ENCODE measurements at places on chromosomes 5 and 9.

DNA sequence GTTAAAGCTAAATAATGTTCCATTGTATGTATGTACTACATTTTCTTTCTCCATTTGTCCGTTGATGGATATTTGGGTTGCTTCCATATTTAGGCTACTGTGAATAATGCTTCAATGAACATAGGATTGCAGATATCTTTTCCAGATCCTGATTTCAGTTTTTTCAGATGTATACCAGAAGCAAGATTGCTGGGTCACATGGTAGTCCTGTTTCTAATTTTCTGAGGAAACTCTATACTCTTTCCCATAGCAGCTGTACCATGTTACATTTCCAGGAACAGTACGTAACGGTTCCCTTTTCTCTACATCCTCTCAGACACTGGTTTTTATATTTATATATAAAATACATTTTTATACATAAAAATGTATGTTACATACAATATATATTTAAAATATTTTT, 121.8 kb downstream of the GCNT1 start:
- DNase-seq, result no peak

DNA sequence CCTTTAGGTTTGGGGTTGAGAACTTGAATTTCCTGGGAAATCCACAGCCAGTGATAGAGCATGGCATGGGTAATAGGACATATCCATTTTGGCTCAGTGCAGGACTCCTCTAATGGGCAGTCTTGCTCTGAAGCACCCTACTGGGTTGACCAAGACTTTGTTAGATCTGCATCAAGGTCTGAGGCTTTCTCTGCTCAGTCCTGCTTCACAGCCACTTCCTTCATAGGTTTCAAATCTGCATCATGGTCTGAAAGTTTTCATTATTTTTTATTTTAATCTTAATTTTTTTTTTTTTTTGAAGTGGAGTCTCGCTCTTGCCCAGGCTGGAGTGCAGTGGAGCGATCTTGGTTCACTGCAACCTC, 36.5 kb downstream of the KIF2A start:
- DNase-seq, result no peak

DNA sequence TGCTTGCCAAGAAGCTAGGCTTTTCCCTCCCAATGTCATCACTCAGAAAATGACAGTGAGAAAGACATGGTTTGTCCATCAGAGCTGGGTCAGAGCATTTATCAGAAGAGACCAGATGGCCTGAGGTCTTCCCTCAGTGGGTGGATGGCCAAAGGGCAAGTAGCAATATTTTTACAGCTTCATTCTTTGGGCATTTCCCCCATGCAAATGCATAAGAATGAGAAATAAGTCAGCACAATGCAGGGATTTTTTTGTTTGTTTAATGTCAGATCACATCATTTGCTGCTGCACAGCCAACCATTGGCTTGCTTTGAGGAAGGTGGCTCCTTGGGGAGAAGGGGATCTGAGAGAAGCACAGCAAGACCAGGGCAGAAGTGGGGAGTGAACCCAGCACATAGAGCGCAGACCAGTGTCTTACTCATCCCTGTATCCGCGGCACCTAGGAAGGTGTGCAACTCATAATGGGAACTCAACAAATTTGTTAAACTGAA, 209.6 kb downstream of the SEMA6A start:
- DNase-seq, result no peak

DNA sequence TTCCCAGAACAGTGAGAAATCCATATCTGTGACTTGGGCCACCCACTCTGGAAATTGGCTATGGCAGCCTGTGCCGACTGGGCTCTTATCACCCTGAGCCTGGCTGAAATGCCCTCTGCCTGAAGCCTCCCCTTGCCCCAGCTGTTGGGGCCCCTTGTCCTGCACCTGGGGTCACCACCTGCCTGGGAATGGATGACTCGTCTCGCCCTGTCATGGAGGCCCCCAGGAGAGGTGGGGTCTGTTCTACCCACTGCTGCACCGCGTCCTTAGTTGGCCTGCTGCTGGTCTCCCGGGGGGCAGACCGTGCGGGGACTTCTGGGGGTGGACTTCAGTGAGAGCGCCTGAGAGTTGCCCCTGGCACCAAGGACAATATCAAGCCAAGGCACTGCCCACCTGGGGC, 46.6 kb upstream of the COL5A1 start:
- no peak for DNase-seq

DNA sequence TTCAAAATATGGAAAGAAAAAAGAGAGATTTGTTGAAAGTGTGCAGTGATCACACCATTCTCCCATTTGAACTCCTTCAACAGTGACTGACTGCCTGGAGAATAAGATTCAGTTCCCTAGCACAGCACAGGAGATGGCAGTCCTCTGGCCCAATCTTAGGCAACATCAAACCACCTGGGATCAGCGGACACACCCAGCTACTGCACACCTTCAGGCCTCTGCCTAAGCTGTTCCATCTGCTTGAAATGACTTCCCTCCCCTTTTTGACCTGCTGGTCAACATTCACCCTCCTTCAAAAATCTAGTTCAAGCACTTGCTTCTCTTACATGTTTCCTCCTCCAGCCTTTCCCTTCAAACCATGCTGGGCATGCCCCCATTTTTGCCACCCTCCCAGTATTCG, 4.5 kb downstream of the MAPK9 start:
- DNase-seq, result no peak

- no peak for DNase-seq
These were observed at the start of gene PRDM12 for GRCh38 chr9:130664251-130665028. PRDM12 (plus strand) TSS chr9:130664594; CDS start chr9:130664654, 60 bp downstream.

DNA sequence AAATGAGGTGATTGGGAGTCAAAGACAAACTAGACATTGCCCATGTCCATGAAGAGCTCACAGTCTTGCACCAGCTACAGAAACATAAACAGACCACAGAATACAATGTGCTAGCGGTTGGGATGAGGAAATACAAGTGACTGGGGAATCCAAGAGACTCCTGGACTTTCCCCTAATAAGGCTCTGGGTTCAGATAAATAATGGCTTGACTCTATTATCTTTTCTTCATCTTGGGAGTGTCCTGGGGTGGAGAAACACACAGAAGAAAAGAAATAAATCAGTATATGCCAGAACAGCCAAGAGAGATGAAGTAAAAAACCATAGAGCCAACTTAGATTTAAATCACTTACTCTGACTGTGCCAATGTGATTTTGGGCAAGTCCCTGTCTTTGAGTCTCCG, 227.8 kb downstream of the PAPPA start:
- no peak for DNase-seq

GRCh38 chr9:113463418-113464285, at the start of gene RGS3:
RGS3 (plus strand) TSS chr9:113463727; CDS start chr9:113463803, 76 bp downstream.
- DNase-seq, result peak; percentile 44

- no peak for DNase-seq
These were observed 15.4 kb upstream of the SMIM15 start for GRCh38 chr5:61177716-61178115.

- DNase-seq, result peak; percentile 33
These were observed 146.5 kb downstream of the FANCC start for GRCh38 chr9:95171001-95171400.

DNA sequence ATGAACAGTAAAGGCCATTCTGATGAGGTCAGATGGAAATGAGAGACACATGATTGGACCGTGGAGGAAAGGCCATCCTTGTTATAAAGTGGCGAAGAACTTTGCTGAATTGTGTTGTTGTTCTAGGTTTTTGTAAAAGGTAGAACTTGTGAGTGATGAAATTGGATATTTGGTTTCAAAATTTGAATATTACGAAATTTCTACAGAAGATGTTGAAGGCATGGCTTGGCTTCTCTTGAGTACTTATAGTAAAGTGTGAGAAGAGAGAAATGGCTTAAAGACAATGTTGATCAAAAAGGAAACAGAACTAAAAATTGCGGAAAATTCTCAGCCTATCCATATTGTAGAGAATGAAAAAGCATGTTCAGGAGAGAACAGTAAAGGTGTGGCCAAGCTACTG, 166.6 kb upstream of the S1PR3 start:
- DNase-seq, result no peak

GRCh38 chr5:165996201-165996875, 2295.1 kb upstream of the WWC1 start:
- DNase-seq, result no peak

Measured in NCI-H2081 treated with DMSO at 0.1 percent for 48 hours (cell line).